Activated CD8-positive, alpha-beta memory T cell treated with anti-CD3 and anti-CD28 coated beads for 1 hour (primary cell): ENCODE measurements at places on chromosomes 4 and X.
A peak's percentile ranks its signal among the peaks of the same experiment; 100 is the strongest.

GRCh38 chr4:6229095-6229494, 28.7 kb upstream of the JAKMIP1 start:
- DNase-seq: no peak

DNA sequence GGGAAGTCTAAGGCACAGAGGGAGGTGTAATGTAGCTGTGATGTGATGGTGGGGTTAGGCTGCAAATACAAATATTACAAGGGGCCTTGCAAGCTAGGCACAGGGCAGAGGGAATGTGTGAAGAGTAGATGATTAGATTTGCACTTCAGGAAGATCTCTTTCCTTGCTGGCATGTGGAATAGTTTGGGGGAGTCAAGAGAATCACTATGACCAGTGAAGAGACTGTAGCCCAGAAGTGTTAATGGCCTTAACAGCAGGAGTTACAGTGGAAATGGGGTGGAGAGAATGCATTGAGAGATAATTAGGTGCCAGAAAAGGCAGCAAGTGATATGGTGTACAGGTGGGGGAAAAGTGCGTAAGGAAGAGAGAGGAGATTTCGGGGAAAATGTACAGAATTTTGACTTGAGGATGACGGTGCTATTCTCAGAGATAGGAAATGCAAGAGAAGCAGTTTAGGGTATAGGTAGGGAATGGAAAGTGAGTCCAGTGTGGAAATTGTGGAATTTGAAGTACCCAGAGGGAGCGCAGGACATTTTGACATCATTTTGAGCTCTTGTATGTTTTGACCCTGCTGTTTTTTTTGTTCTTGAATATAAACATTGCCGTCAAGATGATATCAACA, 10.2 kb upstream of the TAPT1 start:
- no peak for DNase-seq

DNA sequence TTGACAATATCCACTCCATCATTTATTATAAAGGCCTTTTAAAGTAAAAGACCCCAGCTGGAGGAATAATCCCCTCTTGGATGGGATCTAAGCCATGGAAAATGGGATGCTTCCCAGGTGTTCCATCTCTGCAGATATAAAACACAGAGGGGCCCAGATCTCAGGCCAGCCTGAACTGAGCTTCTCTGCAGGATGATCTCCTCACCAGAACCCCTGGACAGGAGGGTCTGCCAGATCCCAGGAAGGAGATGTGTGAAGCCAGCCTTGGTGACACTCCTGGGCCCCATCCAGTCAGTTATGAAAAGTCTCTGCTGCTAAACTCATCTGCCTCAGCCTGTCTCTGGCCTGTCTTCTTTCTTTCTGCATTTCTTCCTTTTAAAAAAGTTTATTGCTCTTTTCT, 56.7 kb downstream of the HTRA3 start:
- no peak for DNase-seq

DNA sequence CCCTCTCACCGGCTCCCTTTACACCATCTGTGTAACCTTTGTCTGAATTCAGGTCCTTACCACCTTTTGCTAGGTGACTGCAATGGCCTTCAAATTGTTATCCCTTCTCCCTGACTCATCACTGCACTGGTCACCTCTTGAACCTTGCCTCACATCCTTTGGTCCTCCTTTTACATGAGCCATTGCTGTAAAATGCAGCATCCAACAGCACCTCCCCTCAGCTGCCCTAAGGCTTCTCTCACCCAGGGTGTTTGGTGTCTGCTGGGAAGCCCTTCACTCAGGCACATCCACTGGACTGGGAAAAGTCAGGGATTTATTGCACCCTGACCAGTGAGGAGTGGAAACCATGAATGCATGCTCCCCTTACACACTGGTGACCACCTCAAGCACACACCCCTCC, 192.5 kb upstream of the GATB start:
- no peak for DNase-seq

- DNase-seq: no peak
These were observed at the start of gene PLS3 for GRCh38 chrX:115560978-115561604. PLS3 (plus strand) TSS chrX:115561174; CDS start chrX:115610251, 49,077 bp downstream.

- no peak for DNase-seq
These were observed 919.0 kb downstream of the RAPGEF2 start for GRCh38 chr4:160021870-160022269.

DNA sequence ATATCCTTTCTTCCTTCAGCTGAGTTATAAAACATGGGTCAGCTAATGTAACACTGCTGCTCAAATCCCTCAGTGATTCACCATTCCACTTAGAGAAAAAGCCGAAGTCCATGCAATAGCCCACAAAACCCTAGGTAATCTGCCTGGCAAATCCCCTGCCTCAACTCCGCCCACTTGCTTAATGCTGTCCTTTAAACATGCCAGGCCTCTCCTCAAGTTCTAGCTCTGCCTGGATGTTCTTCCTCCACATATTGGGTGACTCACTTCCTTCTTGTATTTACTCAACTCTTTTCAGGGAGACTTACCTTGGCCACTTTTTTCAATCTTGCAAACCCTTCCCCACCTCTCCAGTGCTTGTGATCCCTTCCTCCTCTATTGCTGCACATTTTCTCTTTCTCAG, 89.8 kb downstream of the EMCN start:
- DNase-seq: no peak

DNA sequence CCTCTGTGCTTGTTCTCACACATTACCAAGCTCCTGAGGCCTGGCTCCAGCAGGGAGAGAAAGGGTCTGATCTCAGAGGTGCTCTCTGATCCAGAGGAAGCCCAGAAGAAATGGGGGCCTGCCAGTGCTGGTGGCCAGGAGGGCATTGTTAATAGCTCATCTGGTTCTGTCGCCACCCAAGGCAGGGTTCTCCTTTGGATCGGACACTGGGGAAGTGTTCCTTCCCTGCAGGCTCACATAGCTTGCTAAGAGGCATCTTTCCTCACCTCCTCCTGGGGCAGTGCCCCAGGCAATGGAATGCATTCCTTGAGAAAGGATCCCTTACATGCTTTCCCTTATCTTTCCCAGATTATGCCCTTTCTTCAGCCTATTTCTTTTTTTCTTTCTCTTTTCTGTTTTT, 53.8 kb downstream of the RBM47 start:
- DNase-seq: no peak

DNA sequence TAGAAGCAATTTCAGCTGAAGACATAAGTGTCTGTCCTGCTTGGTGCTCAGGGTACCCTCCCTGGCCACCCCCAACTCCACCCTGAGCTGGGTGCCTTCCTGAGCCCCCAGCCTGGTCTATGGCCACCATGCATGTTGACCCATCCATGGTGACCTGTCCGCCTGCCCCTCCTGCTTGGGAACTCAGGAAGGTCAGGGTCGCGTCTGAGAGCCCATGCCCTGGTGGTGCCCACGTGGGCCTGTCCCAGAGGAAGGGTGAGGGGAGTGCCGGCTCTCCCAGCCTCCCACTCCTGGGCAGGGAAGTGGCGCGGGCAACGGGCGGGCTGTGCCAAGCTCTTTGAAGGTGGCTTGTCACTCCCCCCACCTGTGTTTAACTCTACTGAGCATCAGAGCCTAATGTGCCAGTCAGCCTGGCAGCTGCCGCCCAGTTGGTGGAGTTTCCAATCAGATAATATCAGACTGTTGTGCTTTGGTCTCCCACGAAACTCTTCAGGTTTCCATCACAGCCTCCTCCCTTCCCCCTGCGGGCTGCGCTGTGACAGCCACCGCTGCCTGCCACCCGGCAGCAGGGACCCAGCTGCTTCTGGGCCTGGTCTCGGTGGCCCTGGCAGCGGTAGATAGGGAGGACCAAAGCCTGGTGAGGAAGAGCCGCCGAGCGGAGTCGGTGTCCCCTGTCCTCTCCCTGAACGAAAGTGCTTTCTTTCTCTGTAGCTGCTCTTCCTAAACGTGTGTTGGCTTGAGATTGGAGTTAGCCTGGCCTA, 4.8 kb downstream of the SH3BP2 start:
- DNase-seq: peak; percentile 49

DNA sequence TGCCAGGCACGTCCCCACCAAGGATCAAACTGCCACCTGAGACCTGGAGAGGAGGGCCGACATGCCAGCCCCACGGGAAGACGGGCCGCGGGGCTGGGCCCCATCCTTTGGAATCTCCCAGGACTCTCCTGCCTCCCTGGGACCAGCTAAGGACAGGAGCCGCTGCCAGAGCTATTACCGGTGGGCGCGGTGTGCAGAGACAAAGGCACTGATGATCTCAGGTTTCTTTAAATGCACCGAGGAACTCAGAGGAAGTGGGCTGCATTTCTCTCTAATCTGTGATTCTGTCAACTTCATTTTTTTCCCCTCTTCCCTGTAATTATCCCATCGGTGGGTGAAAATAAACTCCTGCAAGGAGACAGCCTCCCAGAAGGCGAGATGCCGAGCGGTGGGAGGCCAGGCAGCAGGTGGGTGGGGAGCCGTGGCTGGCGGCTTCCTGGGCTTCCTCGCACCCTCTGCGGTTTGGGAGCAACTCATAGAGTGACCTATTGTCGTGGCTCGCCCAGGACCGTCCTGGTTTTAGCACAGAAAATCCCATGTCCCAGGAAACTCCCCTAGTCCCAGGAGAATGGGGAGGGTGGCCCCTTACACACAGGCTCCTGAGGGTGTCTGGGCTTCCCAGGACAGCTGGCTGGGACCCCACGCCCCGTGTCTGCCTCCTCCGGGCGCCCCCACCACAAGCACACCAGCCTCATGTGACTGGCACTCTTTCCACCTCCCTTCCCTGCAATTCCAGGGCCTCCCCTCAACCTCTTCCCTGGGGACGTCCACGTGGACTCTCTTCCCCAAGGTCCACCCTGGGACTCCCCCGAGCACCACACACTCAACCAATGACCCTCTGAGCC, 62.3 kb upstream of the ADRA2C start:
- DNase-seq: no peak

DNA sequence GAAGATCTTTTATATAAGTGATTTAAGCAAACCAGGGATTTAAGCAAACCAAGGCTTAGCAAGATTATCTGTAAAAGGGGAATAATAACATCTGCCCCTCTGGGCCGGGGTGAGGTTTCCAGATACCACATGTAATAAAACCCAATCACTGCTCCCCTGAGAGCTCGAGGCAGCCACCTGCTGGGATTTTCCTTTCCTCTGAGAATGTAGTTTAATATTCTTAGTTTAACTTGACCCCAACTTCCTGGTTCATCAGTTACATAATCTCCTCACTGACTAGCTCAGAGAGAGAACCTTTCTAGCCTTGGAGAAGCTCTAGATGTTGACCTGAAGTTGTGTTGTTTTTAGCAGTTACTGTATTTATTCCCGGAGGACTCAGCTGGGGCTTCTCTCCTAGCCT, 322.4 kb downstream of the ARHGAP10 start:
- DNase-seq: no peak

DNA sequence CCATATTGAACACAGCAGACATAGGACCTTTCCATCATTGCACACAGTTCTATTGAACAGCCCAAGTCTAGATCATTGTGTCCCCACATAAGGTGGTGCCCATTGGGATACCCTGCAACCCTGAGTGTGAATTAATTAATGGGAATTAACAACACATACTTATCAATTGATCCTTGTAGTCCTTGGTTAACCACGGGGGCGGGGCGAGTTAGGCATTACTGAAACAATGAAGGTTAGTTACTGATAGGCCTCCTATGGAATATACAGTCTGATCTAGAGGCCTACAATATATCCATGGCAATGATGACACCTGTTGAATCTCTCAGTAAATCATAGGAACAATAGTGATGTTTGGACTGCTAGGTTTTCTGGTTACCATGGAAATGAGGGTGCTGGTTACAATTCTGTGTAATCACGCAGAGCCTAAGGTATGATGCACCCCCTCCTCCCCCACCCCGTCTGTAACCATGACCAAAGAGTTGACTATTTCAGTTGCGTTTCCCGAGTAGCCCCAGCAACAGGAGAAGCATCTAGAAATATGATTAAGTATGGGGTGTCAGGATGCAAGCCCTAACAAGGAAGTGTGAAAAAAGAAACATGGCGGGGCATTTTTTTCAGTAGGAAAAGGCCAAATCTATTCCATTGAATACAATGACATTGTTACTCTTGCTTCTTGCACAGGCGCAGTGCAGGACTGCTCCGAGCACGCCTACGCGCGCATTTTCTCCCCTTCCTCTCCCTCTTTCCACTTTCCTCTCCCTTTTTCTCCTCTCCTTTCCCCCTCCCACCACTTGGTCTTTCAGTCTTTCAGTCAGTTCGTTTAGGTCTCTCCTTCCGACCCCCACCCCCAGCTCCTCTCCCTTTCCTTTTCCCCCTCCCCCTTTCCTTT, 677 bp upstream of the NONO start:
- DNase-seq: no peak

DNA sequence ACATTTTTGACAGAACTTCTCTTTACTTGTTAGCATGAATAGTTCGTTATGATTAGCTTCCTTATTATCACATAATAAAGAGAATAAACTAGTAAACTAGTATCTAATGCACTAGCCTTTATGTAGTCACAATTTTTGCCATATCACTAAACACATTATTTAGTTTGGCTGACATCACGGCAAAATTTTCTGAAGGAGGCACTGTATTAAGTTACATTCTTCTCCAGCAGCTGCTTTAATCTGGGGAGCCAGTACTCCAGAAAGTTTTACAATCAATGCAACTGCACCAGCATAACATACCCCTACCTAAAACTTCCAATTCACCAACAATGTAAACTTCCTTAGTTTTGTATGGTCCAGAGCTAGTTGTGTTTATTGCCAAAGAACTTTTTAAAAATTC, 87.8 kb downstream of the FIP1L1 start:
- no peak for DNase-seq

GRCh38 chr4:44629280-44629866, 22.1 kb downstream of the YIPF7 start:
- peak; percentile 8 for DNase-seq

- DNase-seq: no peak
These were observed 45.4 kb downstream of the SEC24D start for GRCh38 chr4:118790544-118790943.

DNA sequence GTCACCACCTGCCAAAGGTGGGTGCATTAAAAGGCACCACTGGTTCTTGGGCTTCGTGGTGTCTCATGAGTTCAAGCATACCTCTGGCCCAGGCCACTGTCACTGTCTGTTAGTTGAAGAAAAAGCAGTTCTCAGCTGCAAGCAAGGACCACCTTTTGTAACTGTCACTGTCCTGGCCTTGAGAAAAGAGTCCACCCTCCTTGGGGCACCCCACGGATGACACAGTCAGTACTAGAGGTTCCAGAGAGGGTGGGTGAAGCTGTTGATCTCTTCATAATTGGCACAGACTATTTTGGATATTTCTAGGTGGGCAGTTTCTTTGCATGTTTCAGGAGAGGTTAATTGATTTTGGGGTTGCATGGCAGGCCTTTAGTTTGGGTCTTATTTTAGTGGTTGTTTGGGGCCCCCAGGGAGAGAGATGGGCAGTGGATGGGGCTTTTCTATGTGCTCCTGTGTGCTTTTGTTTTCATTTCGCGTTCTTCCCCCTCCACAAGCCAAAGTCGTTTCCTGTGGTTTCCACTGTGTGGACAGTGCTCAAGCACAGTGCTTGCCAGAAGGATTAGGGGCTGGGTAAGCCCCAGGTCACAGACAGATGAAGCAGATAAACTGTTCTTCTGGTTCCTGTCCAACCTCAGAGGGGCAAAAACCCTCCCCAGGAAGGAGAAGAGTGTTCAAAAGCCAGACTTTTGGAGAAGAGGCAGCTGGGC, 156.2 kb upstream of the PPP1R2C start:
- no peak for DNase-seq

DNA sequence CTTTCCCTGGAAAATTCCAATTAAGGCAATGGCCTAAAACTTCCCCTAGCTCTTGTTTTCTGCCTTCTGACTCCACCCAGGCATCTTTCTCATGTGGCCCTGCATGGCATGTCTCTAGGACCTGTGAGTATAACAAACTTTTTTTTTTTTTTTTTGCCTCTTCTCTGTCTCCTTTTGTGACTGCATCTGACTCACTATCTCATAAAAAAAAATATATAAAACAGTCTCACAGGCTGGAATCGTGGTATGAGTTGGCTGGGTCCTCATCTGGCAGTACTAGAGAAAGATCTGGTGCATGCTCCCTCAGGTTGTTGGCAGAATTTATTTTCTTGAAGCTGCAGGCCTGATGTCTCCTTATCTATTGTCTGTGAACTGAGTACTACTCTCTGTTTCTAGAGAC, 313.9 kb downstream of the TECRL start:
- DNase-seq: no peak
